ENCODE measurements at places on chromosomes 11 and 22. TPM values are rescaled to one million over a fixed set of nuclear protein-coding genes. Genes with fewer than 3 reads are reported as not detected.

OR5A1 gene
- not detected for total RNA-seq

ARHGAP42 gene
- 3.4 TPM for total RNA-seq

MS4A6A gene
- total RNA-seq, result not detected

FOLH1 gene
- total RNA-seq, result not detected

Measured in bronchus fibroblast of lung (primary cell).